ENCODE measurements at places on chromosomes 7 and 10.

DNA sequence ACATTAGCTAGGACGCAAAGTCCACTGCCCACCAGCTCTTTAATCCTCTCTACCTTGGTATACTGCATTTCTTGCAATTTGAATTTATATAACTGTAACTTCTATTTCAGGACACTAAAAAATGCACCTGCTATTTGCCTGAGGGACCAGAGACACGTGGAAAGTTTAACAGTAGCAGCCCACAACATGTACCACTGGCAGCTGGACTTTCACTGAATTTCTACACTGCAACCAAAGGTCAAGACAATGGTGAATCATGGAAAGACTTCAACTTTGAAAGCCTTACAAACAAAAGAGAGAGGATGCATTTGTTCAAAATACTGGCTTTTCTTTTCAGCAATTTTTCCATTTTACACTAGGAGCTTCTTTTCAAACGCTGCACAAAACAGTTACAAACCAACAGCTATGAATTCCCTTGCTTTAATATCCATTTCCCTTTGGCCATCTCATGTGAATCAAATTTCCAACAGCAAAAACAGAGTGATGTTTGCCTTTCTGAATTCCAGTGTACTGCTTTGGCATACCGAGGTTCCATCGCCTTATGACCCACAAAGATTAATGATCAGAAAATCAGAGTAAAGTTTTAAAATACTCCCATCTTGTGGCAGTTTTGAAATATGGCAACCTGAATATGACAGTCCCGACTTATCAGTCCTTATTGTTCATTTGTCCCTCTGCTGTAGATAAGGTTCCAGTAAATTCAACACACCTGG is 29.9 kb upstream of the HNRNPH3 start:
- DNase-seq, result no peak

- no peak for DNase-seq
These were observed 371.6 kb downstream of the SH2D4B start for GRCh38 chr10:80909254-80909653.

DNA sequence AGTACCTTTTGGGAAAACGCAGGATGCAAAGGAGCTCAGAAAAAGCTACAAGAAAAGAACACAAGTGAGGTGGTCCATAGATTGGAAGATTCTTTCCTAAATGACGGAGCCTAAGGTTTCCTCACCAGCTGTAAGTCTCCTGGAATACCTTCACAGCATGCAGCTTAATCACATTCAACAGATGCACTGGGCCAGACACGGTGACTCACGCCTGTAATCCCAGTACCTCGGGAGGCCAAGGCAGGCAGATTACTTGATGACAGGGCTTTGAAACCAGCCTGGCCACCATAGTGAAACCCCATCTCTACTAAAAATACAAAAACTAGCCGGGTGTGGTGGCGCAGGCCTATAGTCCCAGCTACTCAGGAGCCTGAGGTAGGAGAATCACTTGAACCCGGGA is 228.7 kb downstream of the FRMD4A start:
- no peak for DNase-seq

DNA sequence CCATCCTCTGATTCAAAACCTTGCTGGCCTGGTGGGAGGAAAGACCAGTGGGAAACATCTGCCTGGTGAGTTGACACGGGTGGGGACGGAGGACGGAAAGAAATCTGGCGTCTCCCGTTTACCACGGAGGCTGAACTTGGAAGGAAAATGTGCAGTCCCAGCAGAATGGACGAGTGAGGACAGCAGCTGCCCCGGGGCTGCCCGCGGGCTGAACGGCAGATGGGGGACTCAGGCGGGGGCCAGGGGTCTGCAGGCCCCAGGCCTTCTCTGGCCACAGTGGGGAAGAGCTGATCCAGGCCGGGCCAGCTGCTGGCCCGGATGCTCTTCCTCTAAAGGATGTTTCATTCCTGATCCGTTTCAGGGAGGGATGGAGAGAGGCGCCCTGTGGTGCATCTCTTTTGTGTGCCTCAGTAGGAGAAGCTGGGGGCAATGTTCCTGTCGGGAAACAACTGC is 147.5 kb upstream of the CHST15 start:
- DNase-seq, result no peak

DNA sequence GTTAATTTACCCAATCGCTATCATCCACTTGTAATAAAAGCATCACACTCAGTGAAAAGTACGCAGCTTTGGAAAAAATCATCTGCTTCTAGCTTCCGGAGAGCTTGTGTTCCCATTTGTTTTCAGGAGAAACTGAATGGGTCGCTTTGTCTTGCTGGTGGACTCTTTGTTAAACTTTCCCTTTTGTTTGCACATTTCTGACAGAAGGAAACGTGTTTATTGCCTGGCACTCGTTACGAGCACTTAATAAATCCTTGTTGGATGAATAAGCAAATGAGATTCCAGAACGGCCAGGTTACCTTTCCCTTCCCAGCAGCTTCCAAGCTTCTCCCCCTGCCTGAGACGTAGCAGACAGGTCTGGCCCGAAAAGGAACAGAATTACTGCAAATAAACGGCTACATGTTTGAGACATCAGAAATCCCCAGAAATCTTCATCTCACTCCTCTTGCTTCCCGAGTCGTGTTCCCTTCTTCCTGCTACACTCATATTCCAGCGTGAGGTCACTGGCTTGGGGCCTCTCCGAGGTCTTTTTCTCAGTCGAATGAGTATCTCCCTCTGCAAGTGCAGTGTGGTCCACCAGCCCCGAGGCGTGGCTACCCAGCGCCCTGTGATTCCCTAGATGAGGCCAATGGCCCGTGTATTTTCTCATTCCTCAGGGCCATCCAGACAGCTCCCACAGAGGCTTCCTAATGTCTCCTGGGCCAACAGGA is 167.2 kb downstream of the FRMD4A start:
- DNase-seq, result no peak

All from activated naive CD4-positive, alpha-beta T cell treated with anti-CD3 and anti-CD28 coated beads, Interleukin-2, amount 50 U/mL, for 16 hours (primary cell).